ENCODE measurements at places on chromosomes 6 and 20. TPM values are rescaled to one million over a fixed set of nuclear protein-coding genes. Genes with fewer than 3 reads are reported as not detected.

DNA sequence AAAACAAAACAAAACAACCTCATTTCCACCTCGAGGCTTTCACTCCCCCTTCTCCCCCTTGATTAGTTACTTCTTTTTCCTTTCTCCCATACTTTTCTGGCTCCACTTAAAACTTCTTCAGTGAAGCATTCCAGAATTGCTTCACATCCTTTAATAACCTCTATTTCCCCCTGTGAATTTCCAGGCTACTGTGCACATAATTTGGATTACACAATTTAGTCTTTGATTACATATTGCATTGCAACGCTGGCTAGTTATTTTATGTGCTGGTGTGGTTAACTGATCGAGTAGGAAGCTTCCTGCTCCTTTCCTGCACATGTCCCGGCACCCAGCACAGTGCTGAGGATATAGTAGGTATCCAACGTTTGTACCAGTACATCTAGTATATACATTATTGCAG lies 28.1 kb upstream of the EEF1E1 start:
- no peak for DNase-seq

Gene PRL
- not detected for total RNA-seq

DNA sequence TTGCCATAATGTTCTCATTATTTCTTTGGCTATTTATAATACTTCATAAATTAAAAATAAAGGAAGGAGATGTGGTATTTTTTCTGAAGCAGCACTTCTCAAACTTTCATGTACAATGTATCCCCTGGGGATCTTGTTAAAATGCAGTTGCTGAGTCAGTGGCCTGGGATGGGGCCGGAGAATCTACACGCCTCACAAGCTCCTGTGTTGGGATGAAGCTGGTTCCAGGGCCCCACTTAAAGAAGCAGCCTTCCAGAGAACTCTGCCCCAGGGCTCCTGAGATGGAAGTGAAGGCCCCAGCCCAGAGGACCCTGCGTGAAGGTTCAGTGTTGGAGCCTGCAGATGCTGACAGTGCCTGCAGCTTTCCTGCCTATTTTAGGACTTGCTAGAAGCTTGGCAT lies 40.1 kb upstream of the SLC23A2 start:
- no peak for DNase-seq

Gene SLC2A10
- 8.3 TPM for total RNA-seq

Gene UBE2C
- total RNA-seq = 24.8 TPM

Gene GPR6
- not detected for total RNA-seq

GRCh38 chr20:64188682-64189529 lies 24.7 kb downstream of the MYT1 start:
- no peak for DNase-seq

Gene AGER
- total RNA-seq = 6.0 TPM

DNA sequence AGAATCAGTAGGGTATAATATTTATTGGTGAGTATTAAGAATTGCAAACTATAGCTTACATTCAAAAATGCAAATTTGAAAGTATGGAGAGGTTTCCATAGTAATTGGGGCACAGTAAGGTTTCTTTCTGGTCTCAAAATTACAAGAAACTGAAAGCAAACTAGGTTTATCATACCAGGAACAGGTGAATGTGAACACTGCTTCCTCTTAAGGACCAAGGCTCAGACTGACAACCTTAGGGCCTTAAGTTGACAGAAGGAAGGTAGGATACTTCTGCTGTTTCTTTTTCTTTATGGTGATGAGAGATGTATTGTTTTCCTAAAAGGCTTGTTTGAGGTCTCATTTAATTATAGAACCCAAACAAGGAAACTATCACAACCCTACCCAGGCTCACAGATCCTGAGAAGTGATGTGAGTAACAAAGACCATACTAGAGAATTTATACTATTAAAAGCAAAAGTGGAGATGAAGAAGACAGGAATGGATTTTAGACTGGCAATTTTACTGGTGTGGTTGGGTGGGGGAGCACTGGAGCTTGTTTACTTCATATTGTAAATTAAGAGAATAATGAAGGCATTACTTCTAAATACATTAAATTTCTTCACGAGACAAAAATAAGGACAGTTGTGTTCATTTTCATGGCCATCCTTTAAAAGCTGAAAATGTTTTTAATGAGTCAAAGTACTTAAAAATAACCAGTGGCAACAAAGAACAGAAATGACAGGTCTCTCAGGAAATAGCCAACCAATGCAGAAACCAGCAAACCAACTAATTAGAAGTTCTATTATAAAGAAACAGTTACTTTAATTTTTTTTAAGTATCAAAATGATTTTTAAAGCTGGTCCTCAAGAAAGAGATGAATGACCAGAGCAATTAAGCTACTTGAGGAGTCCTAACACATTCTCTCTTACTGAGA lies 21.3 kb downstream of the STAU1 start:
- no peak for DNase-seq

DNA sequence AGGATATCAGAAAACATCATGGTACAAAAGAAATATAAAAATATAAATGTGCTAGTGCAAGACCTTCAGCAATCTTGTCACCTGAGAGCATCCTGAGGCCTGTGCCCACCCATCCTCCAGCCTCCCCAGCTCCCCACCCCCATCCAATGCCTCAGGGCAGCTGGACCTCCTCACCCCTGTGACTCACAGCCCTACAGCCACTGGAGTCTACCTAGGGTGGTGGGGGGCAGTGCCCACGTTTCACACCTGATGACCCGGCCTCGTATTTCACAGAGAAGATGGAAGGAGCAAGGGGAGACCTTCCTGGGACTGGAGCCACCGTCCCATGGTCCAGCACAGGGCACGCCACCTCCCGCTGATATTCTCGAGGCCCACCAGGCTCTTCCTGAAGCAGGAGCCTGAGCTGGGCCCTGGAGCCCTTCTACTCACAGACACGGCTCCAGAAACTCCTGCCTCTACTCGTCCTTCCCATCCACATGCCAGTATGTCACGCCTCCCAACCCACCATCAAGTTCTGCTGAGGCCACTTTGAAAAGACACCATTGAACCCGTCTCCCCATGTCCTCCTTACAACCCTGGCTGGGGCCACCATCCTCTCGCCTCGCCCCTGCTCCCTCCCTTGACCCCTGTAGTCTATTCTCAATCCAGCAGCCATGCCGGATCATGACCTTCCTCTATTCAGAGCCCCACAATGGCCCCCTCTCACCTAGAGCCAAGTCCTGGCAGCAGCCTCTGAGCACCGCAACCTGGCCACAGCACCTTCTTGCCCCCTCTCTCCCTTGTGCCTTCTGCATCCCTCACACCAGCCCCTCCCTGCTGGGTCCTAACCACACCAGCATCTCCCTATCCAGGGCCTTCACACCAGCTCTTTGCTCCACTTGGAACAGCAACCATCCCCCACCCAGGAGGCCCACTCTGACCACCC lies 13.3 kb downstream of the APMAP start:
- DNase-seq = no peak

Gene STX11
- 3.0 TPM for total RNA-seq

- no peak for DNase-seq
These were observed 154.0 kb downstream of the LY86 start for GRCh38 chr6:6742535-6742934.

Gene EPHA7
- total RNA-seq = not detected

- DNase-seq = no peak
These were observed 84.0 kb downstream of the HFE start for GRCh38 chr6:26170951-26171841.

GRCh38 chr6:25872814-25873213 lies 1.2 kb downstream of the SLC17A3 start:
- no peak for DNase-seq

DNA sequence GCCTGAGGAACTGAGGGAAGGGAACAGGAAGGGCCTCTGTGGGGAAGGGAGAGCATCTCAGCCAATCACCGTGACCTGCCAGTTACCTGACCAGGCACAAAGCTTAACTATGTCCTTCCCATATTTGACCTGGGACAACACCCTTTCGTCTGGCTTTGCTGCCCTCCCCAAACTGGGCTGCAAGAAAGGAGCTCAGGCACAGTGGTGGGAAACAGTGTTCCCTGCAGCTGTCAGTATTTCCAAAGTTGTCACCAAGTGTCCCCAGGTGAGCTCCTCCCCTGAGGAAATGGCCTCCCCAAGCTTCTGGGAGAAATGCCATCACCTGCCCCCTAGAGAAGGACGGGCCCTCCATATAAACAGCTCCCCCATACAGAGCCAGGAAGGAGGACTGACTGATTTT lies 17.9 kb downstream of the NCR2 start:
- DNase-seq = no peak
